ENCODE measurements at places on chromosomes 3 and 15. TPM values are rescaled to one million over a fixed set of nuclear protein-coding genes. Genes with fewer than 3 reads are reported as not detected.

The PLSCR5 gene
- total RNA-seq, result not detected

The KIF23 gene
- 57.3 TPM for total RNA-seq

The EEF1AKMT4 gene
- 10.9 TPM for total RNA-seq

The DPH3 gene
- 28.2 TPM for total RNA-seq

The FOXL2 gene
- not detected for total RNA-seq

The ACTRT3 gene
- total RNA-seq, result 1.2 TPM

The CCDC66 gene
- total RNA-seq, result 32.9 TPM

The NOX5 gene
- total RNA-seq, result not detected

The LTK gene
- total RNA-seq, result 0.16 TPM

The PRR20G gene
- total RNA-seq, result not detected

The FEZF2 gene
- not detected for total RNA-seq

The CDC25A gene
- total RNA-seq, result 55.7 TPM

The STRIT1 gene
- not detected for total RNA-seq

The TYRO3 gene
- 1.1 TPM for total RNA-seq

The GUCA1C gene
- total RNA-seq, result not detected

The GCNT3 gene
- total RNA-seq, result not detected

The ALDH1A3 gene
- total RNA-seq, result not detected

The ZIC4 gene
- total RNA-seq, result not detected

The ADIPOQ gene
- total RNA-seq, result not detected

Data from activated naive CD8-positive, alpha-beta T cell treated with anti-CD3 and anti-CD28 coated beads for 36 hours (primary cell).